ENCODE measurements at places on chromosomes 4 and X.

DNA sequence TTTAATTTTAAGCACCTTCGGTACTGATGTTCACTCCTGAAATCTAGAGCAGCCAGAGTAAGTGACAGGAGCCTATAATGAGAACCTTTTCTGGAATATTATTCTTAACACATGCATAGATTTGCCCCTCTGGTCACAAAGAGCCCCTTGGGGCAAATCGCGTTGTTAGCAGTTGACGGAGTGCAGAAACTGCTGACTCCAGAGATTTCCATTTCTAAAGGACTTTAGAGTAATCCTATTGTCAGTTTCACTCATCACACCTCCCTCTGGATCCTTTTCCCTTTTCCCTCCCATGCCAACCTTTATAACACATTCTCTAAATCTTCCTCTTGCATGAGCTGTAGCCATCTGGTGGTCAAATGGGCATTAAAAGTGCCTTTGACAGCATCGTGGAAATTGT, 264.9 kb upstream of the PRPS2 start:
- DNase-seq = no peak

DNA sequence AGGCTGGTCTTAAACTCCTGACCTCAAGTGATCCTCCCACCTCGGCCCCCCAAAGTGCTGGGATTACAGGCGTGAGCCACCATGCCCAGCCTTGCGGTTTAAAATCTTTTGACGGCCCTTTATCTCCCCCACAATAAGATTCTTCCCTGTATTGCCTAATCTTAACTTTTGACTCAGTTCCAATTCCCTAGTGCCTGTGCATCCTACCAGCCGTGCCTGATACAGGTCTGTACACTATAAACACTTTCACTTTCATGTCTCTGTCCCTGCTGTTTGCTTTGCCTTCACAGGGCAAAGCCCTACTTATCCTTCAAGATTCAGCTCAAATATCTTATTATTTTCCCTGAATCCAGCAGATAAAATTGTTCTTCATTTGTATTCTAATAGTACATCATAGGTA, 74.6 kb downstream of the WDR44 start:
- DNase-seq = no peak

- DNase-seq = no peak
Observed at GRCh38 chr4:82785611-82786400, 12.8 kb downstream of the SCD5 start.

GRCh38 chr4:108244606-108245005, 75.9 kb upstream of the LEF1 start:
- no peak for DNase-seq

DNA sequence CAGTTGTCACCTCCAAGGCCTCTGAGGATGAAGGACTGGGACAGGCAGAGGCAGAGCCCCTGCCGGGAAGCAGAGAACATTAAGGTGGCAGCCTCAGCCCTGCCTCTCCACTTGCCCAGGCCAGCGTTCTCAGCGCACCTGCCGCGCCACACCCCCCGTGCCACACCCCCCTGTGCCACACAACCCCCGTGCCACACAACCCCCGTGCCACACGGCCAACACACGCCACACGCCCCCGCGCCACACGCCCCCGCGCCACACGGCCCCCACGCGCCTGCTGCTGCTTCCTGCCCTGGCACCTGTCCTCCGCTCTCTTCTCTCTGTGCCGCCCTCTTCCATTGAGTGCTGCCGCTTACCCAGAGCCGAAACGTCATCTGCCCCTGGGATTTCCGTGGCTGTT, 58.0 kb upstream of the ZFP42 start:
- DNase-seq = no peak

GRCh38 chr4:10281996-10282395, 165.4 kb upstream of the WDR1 start:
- no peak for DNase-seq

DNA sequence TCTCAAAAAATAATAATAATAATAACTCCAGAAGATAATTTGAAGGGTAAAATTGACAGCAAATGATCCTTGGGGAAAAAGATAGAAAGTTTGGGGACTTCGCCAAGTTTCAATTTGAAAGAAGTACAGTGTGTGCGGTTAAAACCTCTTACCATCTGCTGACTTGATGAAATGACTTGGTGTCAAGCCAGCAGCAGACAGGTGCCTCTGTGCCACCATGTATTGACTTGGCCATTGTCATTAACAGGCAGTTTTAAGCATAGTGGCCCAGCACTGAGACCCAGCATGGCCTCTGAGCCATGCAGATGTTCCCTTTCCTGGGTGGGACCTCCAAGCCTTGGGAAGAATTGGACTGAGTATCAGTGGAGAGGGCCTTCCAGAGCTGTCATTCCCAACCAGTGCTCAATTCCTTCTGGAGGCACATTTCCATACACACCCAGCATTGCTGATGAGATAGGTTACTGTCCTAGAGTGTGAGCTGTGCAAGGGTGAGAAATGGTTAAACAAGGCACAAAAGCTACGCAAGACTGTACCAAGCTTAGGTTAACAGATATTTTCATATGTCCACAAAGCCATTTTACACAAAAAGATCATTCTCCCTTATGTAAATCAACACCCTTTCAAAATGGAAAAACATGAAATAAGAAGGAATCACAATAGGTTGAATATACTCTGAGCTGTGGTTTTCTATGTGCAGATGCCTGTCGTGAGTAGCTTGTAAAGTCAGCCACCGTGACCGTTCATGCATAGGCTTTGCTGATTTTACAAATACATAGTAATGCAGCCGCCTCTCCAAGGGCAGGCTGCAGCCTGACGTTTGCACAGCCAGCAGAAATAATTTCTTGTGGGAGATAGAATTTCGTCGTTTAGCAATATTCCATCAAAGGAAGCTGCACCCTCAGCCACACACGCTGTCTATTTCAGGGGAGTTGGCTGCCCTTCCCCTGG, 59.4 kb upstream of the FBXW7 start:
- DNase-seq = no peak
